ENCODE measurements at places on chromosomes 2 and 18. TPM values are rescaled to one million over a fixed set of nuclear protein-coding genes. Genes with fewer than 3 reads are reported as not detected.

DNA sequence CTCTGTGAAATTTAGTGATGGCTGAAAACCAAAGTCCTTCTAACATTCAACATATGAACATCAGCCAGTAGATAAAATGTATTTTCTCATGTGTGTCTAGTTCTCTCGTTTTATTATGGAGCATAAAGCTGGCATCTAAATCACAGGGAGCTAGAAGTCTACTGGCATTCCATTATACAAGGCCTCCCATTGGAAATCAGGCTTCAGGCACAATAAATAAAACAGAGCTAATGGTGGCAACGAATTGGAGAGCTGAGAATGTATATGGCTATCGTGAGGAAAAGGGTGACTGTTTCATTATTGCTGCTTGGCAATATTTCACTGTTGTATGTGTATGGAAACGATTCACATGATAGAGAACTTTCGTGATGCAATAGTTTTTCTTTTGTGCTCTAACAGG is 62.4 kb downstream of the SLC5A7 start:
- DNase-seq, result no peak

DNA sequence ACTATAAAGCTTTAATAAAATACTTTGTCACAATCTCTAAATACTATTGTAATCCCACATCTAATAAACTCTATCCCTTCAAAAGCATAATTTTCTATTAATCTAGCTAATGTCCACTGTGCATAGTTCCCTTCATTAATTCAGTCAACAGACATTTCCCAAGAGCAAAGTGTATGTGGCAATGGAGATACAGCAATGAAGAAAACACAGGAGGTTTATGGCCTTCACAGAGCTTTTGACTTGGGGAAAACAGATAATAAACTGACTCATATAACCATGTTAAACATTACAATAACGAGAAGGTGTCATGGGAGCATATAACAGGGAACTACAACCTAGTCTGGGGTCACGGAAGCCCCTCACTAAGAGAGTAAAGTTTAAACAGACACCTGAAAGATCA is 86.3 kb downstream of the SPIRE1 start:
- DNase-seq, result no peak

GRCh38 chr2:97979904-97980303 is 15.8 kb downstream of the TMEM131 start:
- no peak for DNase-seq

- no peak for DNase-seq
These were observed 1142.7 kb downstream of the CNTNAP5 start for GRCh38 chr2:125167820-125168219.

GRCh38 chr2:12007282-12007681 is 260.9 kb downstream of the LPIN1 start:
- DNase-seq, result no peak

The SERPINB7 gene
- not detected for total RNA-seq

- no peak for DNase-seq
These were observed 25.7 kb downstream of the SLC4A1AP start for GRCh38 chr2:27689424-27689823.

- DNase-seq, result peak; percentile 77
These were observed 131.9 kb downstream of the GLI2 start for GRCh38 chr2:120867290-120868241.

GRCh38 chr2:45275806-45276205 is 266.6 kb upstream of the SIX2 start:
- no peak for DNase-seq

DNA sequence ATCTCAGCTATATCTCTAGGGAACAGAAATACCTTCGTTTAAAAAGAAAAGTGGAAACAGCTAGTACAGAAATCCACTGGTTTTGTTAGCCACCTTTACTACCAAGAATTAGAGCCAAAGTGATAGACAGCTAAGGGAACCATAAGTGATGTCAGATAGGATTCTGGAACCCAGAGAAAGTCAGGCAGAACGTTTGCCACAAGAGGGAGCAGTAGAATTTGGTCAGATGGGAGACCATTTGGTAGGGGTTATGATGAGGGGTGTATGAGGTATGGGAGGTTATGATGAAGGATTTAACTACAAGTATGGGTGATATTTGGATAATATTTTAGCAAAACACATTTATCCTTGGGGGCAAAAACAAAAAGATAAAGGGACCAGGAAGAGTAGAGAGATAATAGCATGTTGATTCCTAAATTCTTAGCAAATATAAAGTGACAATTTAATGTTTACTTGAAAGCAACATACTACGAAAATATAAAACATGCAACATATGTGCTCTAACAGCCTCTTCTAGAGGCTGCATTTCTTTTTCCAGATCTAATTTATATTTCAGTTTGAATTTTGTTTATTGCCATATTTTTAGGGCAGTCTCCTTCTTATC is 3.3 kb downstream of the SLC8A1 start:
- DNase-seq, result no peak

The CYP1B1 gene
- 67.0 TPM for total RNA-seq

GRCh38 chr2:22854588-22854987 is 530.4 kb upstream of the KLHL29 start:
- no peak for DNase-seq

DNA sequence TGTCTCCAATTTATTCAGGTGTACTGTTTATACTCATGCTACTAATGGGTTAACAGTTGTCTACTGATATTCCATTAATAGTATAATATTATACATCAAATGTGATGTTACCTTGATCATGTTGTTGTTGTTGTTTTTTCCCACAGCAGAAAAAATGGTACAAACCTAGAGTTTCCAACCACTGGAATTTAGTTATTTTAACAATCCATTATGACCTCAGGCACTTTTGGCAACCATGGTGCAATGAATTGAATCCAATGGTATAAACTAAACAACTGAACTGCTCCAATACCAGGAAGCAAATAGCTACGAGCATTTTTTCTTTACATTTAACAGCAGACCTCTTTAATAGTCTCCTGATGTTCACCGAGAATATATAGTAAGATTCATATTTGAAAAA is 31.0 kb upstream of the C2orf66 start:
- no peak for DNase-seq

GRCh38 chr18:55266981-55267380 is 307.7 kb upstream of the CCDC68 start:
- no peak for DNase-seq

The NPHP1 gene
- total RNA-seq, result 6.8 TPM

- no peak for DNase-seq
These were observed 35.2 kb downstream of the NEMP2 start for GRCh38 chr2:190499273-190499672.

DNA sequence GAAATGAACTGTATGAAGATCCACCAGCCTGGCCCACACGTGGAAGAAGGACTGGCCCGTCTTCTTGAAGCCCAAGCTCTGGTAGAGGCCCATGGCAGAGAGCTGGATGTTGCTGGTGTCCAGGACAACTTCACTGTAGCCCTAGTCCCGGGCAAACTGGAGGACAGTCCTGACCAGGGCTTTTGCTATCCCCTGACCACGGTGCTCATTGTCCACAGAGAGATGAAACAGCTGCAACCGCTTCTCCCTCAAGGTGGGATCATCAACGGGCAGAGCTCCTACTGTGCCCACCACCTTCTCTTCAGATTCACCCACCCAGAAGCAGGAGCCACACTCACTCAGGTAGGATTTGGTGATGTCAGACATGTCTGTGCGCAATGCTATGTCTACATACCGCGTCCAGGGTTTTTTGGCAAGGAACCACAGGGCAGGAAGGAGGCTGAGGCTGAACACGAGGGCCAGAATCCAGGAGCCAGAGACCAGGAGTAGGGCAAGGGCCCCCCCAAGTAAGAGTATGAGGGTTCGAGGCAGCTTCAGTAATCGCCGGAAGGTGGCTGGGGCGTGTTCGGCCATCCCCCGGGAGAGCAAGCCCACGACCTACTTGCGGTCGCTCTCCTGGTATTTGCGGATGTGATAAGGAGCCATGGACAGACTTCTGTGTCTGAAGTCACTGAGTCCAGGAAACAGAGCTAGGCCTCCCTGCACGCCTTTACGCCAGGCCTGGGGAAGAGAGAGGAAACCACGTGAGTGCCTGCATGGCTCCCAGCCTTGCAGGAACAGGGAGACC is 36.3 kb downstream of the TPRKB start:
- no peak for DNase-seq

The DLGAP1 gene
- 3.8 TPM for total RNA-seq

The HOXD13 gene
- not detected for total RNA-seq

The ANKRD29 gene
- 56.5 TPM for total RNA-seq

- no peak for DNase-seq
These were observed 57.1 kb upstream of the RALBP1 start for GRCh38 chr18:9418047-9418690.

The BIN1 gene
- total RNA-seq, result 33.9 TPM

- DNase-seq, result no peak
These were observed 13.6 kb downstream of the NFATC1 start for GRCh38 chr18:79409313-79409712.

DNA sequence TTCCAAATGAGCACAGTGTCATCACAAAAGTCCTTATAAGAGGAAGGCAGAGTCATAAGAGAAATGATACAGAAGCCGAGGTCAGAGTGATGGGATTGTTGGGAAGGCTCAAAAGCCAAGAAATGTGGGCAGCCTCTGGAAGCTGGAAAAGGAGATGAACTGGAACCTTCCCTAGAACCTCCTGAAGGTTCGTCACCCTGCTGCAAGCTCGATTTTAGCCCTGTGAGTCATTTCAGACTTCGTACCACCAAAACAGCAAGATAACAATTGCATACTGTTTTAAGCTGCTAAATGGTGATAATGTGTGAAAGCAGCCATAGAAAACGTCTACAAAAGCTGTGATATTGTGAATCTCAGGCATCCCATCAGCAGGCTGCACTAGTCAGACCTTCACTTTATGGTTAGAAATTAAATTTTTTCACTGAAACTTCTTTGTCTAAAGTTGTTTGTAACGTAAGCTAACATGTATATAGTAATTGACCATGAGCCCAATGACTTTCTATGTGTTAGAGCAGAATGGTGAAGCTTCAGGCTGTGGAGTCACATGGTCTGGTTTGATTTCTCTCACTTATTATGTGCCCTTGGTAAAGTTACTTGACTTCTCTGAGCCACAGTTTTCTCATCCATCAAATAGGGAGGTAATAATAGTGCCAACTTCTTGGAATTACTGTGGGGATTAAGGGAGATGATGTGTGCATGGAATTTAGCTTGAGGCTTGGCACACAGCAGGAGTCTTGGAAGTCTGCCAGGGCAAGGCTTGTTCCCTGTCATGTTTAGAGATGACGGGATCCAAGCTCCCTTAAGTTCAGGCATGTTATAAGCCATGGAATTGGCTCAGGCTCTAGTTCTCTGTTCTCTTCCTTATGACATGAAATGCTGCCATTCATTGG is 132.0 kb upstream of the CCDC195 start:
- no peak for DNase-seq

DNA sequence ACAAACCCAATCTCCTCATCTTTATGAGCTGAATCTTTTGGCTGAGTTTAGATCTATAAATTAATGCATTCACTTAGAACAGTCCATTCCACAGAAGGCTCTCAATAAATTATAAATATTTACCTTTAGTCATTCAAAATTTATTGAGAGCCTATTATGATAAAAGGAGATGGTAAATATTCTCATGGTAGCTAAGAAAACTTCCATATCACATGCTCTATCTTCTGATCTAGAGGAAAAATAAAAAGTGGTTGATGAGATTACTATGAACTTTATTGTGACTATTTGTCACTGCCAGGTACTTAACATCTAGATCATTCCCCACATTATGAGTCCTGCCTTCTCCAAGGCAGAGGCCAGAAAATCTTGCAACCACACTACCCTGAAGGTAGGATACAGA is 62.4 kb downstream of the L3MBTL4 start:
- no peak for DNase-seq

DNA sequence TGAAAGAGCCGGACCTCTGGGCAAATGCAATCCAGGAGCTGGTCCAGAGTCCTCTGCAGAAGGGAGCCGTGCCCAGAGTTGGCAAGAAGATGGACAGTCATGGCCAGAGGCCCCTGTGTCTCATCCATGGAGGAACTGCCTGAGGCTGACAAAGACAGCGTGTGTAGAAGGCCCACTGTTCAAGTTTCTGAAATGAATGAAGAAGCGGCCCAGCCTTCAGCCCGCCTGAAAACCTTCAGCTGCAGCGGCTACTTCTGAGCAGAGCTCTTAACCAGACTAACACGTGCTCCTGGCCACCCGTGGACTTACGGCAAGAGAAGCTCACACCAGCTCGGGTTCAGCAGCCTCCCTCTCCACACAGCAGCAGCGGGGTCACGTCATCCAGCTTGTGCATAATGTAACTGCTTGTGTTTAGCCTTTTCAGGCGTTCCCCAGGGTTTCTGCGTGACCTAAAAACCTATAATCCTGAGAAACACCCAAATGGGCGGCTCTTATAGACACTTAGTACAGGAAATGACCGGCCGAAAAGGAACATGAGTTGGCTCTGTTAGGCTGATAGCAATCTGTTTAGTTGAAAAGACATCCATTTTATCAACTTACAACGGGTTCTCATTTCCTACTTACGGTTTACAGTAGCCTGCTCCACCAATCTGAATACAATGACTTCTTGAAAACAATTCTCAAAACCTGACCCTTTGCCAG is at the start of gene FAM124B:
Gene FAM124B, minus strand, starts transcription at position 467 of the 702 bp plus-strand sequence. Its CDS starts 339 bp downstream, at position 128.
- peak; percentile 66 for DNase-seq

The CPO gene
- not detected for total RNA-seq

The SLC4A5 gene
- total RNA-seq, result 4.2 TPM

The IL1RL1 gene
- total RNA-seq, result 69.6 TPM
